ENCODE measurements at places on chromosomes 16 and 17. TPM values are rescaled to one million over a fixed set of nuclear protein-coding genes. Genes with fewer than 3 reads are reported as not detected.

ANKRD13B gene
- total RNA-seq: 8.3 TPM

DNA sequence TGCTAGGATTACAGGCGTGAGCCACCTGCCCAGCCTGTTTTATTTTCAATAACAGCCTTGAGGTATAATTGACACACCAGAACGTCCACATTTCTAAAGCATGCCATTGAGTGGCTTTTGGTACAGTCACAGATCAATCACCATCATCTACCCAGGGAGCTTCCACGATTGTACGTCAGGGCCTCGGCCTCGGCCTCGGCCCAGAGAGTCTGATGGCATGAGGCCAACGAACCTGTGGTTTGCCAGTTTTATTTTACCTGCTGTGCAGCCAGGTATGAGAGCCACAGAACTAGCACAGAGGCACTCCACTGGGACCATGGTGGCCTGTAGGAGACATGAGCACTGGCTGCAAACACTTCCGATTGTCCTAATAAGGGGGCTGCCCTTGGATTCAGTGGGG is 8.3 kb downstream of the UBALD1 start:
- H3K27ac ChIP-seq: no peak overlapping the region
- no peaks in the 10 kb centered on the region for H3K27me3 ChIP-seq

- H3K27ac ChIP-seq: no peak overlapping the region
- H3K4me1 ChIP-seq: no peaks in the 10 kb centered on the region
- H3K4me3 ChIP-seq: no peak overlapping the region
- H3K36me3 ChIP-seq: no peaks in the 10 kb centered on the region
- peak; percentile 78 for DNase-seq
These were observed 17.3 kb upstream of the WFDC1 start for GRCh38 chr16:84277244-84277823.

RSAD1 gene
- total RNA-seq: 30.9 TPM

CYGB gene
- total RNA-seq: 25.9 TPM

DNA sequence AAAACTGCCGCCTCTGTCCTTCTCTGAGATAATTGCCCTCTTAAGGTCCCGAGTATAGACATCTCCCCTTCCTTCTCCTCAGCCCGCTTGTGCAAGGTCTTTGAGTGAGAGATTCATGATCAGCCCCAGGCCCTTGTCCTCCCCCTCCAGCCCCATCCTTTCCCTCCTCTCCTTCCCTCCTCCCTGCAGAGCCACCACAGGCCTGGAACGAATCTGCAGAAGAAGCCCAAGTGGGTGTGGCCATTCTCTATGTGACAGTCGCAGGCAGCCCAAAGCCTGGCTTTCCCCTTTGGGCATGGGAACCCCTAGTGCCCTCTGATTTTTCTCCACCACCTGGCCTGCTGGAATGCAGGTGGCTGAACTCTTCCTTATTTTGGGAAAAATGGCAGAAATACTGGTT is 7.2 kb upstream of the NDRG4 start:
- DNase-seq: no peak
- no peaks in the 10 kb centered on the region for H3K36me3 ChIP-seq
- H3K27ac ChIP-seq: no peak overlapping the region
- peaks cover 24% of the 10 kb centered on the region for H3K4me1 ChIP-seq
- no peaks in the 10 kb centered on the region for H3K27me3 ChIP-seq
- H3K4me3 ChIP-seq: no peak overlapping the region

- no peak for DNase-seq
- peak overlapping the region; percentile 97 for H3K27ac ChIP-seq
- H3K4me1 ChIP-seq: peaks cover 18% of the 10 kb centered on the region
These were observed 2.3 kb downstream of the TAOK2 start for GRCh38 chr16:29975811-29976511.

TMEM238L gene
- not detected for total RNA-seq

DNA sequence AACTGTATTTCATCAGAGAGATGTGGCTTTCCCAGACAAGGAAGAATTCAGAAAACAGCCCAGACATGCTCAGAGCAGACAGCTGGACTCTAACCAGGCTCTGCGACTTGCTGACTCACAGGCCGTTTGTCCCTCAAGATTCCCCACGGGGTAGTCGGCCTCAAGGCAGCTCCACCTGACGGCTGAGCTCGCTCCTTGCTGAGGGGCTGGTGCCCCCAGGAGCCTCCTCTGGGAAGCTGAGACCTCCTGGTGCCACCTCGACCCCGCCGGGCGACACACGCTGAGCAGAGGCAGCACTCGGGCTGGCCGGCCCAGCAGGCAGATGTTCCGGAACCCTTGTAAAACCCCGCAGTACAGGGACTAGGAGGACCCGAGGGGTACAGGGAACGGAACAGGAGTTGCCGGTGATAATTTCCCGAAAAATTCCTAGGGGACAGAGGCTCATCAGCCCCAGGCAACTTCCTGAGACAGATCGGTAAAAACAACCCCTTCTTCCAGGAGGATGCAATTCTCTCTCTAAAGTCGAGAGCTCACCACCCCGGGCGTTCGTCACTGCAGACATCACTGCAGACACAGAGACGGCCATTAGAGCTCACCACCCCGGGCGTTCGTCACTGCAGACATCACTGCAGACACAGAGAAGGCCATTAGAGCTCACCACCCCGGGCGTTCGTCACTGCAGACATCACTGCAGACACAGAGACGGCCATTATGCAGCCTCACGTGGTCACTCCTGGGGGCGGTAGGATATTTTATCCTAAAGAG is 19.9 kb downstream of the RPH3AL start:
- H3K36me3 ChIP-seq: no peaks in the 10 kb centered on the region
- peaks cover 14% of the 10 kb centered on the region for H3K4me1 ChIP-seq
- peaks cover 10% of the 10 kb centered on the region for H3K27me3 ChIP-seq
- peak overlapping the region; percentile 94 for H3K27ac ChIP-seq
- H3K4me3 ChIP-seq: no peak overlapping the region
- DNase-seq: peak; percentile 67

C17orf50 gene
- total RNA-seq: not detected

SCNN1B gene
- 0.27 TPM for total RNA-seq

DNA sequence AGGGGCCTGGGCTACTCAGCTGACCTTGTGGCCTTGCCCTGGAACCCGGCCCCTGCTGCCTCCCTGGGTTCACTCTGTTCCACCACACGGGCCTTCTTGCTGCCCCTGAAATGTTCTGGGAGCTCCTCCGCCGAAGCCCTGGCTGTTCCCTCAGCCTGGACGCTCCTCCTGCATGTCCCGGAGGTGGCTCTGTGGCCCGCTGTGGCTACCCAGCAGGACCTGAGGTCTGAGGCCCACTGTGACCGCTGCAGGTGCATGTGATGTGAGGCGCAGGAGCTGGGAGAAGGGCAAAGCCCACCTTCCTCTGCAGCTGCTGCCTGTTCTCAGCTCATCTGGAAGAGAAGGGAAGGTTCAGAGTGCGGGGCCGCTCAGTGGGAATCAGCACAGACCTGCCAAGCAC is 38.9 kb upstream of the ACSF3 start:
- peaks cover 6% of the 10 kb centered on the region for H3K27me3 ChIP-seq
- H3K27ac ChIP-seq: no peak overlapping the region
- H3K4me3 ChIP-seq: no peak overlapping the region
- DNase-seq: no peak

- H3K27ac ChIP-seq: peak overlapping the region; percentile 55
- H3K4me1 ChIP-seq: no peaks in the 10 kb centered on the region
- peak; percentile 48 for DNase-seq
- no peaks in the 10 kb centered on the region for H3K36me3 ChIP-seq
These were observed 22.7 kb downstream of the CYTH1 start for GRCh38 chr17:78759203-78759968.

CIAO3 gene
- total RNA-seq: 24.9 TPM

DNA sequence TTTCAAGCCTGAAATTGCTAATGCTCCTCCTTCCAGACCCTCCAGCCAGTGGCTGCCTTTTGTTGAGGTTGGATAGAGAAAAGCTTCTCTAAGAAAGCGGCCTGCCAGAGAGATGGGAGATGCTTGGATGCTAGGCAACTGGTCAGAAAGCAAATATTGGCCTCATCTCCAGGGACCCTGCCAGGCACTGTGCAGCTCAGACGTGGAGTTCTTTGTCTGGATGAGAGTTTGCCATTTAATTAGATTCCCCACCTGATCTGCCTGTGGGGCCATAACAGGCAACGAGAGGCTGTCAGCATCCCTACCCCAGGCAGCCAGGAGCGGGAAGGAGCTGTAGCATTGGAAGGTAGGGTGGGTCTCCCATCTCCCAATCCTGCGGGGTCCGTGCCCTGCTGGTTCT is 52.7 kb downstream of the ASIC2 start:
- no peak for DNase-seq
- H3K27ac ChIP-seq: no peak overlapping the region
- H3K36me3 ChIP-seq: no peaks in the 10 kb centered on the region

DNA sequence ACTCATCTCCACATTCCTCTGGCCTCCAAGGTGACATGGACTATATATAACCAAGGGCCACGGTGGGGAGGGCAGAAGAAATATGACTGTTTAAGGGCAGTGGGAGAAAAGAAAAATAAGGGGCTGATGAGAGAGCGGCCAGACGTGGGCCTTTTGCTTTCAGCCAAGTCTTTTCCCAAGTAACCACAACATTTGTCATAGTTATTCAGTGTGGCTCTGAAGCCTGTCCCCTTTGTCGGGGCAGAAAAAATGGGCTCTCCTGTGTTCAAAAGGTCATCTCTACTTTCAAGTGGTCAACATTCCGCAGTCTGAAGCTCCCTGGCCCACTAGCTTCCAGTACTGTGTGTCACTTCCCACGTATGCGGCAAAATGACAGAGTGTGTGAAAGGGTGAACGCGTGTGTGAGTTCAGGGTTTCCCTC is 245.4 kb downstream of the NTN1 start:
- H3K36me3 ChIP-seq: no peaks in the 10 kb centered on the region
- H3K4me1 ChIP-seq: peaks cover 9% of the 10 kb centered on the region
- DNase-seq: no peak
- H3K27ac ChIP-seq: no peak overlapping the region
- H3K27me3 ChIP-seq: no peaks in the 10 kb centered on the region
- no peak overlapping the region for H3K4me3 ChIP-seq

TP53TG3 gene
- total RNA-seq: not detected

KRTAP16-1 gene
- not detected for total RNA-seq

DNA sequence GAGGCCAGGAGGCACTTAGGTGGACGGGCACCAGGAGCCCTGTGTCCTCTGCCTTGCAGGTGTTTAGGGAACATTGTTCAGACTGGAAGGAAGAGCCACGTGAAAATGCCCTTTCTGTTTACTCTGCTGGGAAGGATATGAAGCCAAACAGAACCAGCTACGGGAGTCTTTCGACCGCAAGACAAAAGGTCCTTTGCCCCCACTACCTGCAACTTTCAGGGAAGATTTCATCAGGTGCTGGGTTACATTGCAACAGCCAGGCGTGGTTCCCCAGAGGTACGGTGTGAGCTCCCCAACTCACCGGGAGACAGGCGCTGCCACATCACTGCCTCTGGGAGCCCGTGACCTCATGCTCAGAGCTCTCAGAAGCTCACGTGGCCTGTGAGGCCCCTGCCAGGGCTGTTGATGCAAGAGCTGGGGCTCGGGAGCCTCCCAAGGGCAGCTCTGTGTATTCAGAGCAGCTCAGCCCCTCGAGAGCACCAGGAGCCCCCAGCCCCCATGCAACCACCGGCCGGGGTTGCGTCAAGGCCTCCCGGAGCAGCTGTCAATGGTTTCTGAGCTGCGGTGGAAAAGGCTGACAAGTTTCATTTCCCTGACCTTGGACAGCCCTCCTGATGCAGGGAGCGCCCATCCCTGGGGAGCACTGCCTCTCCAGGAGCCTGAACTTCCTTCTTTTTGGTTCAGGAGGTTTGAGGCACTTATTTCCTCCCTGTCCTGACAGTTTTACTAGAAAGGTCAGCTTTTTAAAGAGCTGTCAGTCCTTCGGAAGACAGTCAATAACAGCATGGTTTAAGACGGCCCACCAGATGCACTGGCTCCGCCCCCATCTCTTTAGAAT is 42.1 kb downstream of the TBC1D16 start:
- no peaks in the 10 kb centered on the region for H3K27me3 ChIP-seq
- DNase-seq: peak; percentile 82
- H3K36me3 ChIP-seq: peaks cover under 1% of the 10 kb centered on the region
- H3K4me3 ChIP-seq: no peak overlapping the region
- H3K4me1 ChIP-seq: peaks cover 29% of the 10 kb centered on the region
- H3K27ac ChIP-seq: peak overlapping the region; percentile 78

- DNase-seq: peak; percentile 24
- peak overlapping the region; percentile 97 for H3K27ac ChIP-seq
- H3K36me3 ChIP-seq: no peaks in the 10 kb centered on the region
- H3K4me3 ChIP-seq: peak overlapping the region; percentile 90
- peaks cover 41% of the 10 kb centered on the region for H3K4me1 ChIP-seq
These were observed 1.5 kb downstream of the CDK12 start for GRCh38 chr17:39462631-39463375.

GRCh38 chr16:50499254-50499653 is 48.9 kb upstream of the NKD1 start:
- no peaks in the 10 kb centered on the region for H3K36me3 ChIP-seq
- DNase-seq: no peak
- no peaks in the 10 kb centered on the region for H3K4me1 ChIP-seq
- H3K4me3 ChIP-seq: no peak overlapping the region

TBC1D3 gene
- total RNA-seq: not detected

DNA sequence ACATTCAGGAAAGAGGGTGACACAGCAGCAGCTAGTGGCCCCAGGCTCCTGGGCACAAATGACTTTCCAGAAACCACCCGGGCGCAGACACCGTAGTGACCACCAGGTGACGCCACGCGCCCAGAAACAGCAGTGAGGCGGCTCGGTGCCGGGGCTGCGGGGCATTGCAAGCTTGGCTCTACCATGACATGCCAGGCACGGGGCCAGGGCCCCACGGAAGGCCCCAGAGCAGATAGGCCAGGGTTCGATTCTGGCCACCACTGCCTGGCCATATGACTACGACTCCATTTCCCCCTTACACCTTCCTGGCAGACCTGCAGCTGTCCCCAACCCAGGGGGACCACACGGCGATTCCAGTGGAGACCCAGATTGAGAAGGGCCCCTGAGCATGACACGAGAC is 6.7 kb downstream of the RHBDF1 start:
- DNase-seq: peak; percentile 83
- peaks cover 45% of the 10 kb centered on the region for H3K4me1 ChIP-seq
- no peak overlapping the region for H3K27ac ChIP-seq

CTF1 gene
- total RNA-seq: 21.4 TPM

GRCh38 chr16:86167061-86167460 is 268.1 kb downstream of the IRF8 start:
- H3K4me3 ChIP-seq: no peak overlapping the region
- H3K4me1 ChIP-seq: no peaks in the 10 kb centered on the region
- H3K36me3 ChIP-seq: no peaks in the 10 kb centered on the region
- H3K27ac ChIP-seq: no peak overlapping the region
- H3K27me3 ChIP-seq: no peaks in the 10 kb centered on the region

DNA sequence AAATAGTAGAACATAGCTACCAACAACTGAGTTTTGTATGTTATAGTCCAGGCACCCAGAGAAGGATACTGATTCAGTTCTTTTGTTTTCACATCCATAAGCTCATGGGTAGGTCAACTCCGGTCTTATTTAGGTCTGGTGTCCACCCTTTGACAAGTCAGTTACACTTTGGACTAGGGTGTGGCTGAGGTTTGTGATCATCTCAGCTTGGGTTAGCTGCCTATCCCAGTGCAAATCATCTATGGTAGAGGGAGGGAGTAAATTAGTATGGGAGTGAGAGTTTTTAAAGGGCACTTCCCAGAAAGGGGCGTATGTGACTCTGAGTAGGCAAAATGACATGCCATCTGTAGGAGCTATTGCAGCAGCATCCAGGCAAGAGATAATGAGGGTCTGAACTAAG is 66.1 kb downstream of the TANC2 start:
- H3K4me3 ChIP-seq: no peak overlapping the region
- DNase-seq: no peak
- H3K27me3 ChIP-seq: no peaks in the 10 kb centered on the region
- H3K36me3 ChIP-seq: no peaks in the 10 kb centered on the region
- no peaks in the 10 kb centered on the region for H3K4me1 ChIP-seq
